ENCODE measurements at places on chromosomes 3 and 15.
A peak's percentile ranks its signal among the peaks of the same experiment; 100 is the strongest.

GRCh38 chr3:195869413-195870001 lies 38.8 kb downstream of the TNK2 start:
- no peak for DNase-seq

DNA sequence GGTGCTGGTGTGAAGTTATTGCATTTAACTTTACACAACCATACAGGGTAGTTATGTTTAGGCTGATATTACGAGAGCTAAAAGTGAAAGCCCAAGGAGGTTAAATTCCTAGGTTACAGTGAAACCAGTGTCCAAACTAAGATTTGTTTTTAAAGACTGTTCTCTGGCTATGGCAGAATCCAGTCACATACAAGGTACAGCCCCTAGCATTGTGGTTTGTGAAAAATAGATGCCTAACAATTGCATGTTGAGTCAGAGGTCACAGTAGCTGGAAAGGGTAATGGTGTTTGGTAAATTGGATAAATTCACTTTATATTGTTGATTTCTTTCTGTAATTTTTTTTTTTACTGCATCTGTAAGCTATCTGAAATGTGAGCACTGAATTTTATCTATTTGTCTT lies 614.6 kb upstream of the TBL1XR1 start:
- DNase-seq: no peak

GRCh38 chr3:126342211-126342610 lies 15.0 kb downstream of the KLF15 start:
- no peak for DNase-seq

- DNase-seq: no peak
Observed at GRCh38 chr3:144358191-144358590, 386.6 kb downstream of the DIPK2A start.

GRCh38 chr3:149085828-149086231 lies 503 bp downstream of the HLTF start:
- no peak for DNase-seq

- no peak for DNase-seq
Observed at GRCh38 chr3:126152458-126152857, 27.9 kb downstream of the ALDH1L1 start.

DNA sequence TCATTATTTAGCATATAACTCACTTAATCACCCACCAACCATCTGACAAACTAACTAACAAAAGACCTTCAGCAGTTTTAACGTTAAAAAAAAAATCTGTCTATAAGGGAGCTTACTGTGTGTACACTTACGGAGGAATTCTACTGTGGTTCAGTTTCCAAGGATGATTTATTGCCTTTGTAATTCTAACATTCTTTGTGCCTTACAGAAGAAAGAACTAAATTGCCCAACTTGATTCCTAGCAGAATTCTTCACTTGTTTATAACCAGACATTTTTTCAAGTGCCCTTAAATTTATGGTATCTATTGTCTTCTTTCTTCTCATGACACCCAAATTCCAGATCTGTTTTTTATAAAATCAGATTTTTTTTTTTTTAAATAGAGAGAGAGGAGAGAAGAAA lies 119.7 kb upstream of the IGSF10 start:
- no peak for DNase-seq

GRCh38 chr3:14345496-14346150 lies 56.8 kb upstream of the SLC6A6 start:
- DNase-seq: no peak

GRCh38 chr3:5726621-5727020 lies 539.1 kb downstream of the EDEM1 start:
- DNase-seq: no peak

DNA sequence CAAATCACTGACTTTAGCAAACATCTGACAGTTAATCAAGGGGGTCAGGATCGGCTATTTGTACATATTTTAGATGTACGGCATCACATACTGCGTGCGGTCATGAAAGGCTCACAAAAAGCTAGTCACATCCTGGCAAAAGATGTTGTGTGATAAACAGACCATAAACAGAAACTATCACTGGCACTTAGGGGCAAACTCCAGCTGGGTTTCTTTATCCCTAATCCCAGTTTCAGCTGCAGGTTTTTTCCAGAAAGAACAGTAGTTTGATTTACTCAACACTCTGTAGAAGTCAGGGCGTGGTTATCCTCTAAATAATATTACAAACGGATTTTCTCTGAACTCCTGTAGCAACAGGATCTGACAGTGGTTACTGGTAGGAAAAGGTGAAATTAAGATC lies 112.4 kb upstream of the BHLHE40 start:
- DNase-seq: peak; percentile 26

DNA sequence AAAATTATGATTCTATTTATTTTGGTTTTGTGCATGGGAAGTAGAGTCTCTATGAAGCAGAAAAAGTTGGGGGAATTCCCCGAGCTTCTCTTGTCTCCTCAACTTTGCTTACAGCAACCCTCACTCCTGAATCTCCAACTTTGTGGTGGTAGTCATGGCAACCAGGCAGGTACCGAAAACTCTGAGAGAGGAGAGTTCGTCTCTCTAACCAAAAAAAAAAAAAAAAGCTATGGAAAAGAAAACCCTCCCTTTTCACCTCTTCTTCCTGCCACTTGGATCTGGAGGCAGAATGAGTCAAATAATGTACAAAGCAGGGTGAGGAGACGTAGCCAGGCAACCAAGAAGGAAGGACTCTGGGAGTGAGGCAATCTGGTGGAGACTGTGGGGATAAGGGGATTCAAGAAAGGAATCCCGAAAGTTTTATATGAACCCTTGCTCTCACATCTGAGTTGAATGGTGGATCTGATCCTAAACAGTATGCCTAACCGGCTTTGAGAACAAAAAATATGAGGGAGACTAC lies 108.1 kb downstream of the PLOD2 start:
- DNase-seq: no peak

DNA sequence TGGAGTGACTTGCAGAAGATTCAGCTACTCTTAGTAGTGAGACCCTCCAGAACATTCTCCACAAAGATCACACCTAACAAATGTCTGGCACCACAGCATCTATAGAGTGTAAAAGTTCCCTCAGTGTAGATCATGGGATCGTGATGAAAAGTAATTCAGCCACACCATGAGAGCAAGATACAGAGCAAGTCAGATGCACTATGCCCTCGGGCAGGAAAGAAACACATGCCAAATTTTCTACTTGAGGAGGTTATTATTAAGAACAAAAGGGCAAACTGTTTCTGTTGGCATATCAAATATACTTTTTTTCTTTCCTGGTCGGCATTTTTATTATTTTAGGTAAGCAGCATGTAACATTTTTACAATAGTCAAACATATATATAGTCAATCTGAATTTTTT lies 44.8 kb upstream of the SNTN start:
- DNase-seq: no peak

DNA sequence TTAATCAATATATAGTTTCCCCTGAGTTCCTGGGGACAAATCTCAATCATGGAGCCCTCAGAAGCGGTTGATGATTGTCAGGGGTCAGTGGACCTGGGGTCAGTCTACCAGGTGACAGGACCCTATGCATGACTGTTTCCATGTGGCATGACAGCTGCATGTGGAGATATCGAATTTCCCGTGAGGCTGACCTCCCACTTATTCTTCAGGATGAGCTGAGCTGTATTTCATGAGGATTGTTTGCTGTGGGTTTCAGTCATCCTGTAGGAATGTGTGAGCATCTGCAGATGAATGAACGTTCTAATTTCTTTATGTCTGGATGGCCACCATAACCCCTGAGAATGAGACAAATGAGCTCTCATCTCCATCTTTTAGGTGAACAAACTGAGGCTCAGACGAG lies 93.0 kb upstream of the HES1 start:
- no peak for DNase-seq

DNA sequence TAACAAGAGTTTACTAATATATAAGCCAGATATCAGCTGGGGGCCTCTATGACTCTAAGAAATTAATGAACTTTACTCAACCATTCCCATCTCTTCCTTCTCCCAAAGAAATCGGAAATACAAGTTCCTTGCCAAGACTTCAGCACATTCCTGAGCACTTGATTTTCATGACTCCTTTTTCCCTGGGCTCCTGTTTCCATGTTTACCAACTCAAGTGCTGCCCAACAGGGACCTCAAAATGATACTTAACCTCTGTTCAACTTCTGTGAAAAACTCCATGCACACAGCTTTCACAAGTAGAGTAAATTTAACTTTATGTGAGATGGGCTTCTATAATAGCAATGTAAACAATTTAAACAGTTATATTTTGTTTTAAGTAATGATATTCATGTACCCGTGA lies 315.8 kb upstream of the CDIN1 start:
- DNase-seq: no peak

GRCh38 chr3:65168547-65168946 lies 480.7 kb upstream of the ADAMTS9 start:
- DNase-seq: no peak

- no peak for DNase-seq
Observed at GRCh38 chr3:126855374-126855773, 127.5 kb upstream of the PLXNA1 start.

DNA sequence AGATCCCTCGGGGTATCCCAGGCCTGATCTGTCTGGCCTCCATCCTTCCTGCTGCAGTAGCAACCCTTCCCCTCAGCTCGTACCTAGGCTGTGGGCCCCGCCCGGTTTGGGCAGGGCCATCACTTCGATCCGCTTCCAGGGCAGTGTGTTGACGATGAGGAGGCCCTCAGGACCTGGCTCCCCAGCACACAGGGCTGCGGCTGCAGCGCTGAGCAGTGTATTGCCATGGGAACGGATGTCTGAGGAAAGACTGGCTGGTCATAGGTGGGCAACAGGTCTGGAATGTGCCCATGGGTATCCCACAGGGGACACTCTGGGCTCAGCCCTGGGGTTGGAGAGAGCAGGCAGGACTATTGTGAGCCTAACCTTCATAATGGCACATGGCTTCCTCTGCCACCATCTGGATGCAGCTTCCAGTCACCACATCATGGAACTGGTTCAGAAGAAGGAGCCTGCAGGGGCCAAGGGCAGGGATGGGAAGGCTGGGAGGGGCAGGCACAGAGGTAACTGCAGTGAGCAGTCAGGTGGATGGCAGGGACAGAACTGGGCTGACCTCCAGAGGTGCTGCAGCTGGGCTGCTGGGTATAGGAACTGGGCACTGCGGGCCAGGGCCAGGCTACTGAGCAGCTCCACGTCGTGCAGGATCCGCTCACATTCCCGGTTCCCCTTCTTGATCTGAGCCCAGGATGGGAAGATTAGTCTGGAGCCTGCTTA lies 8.7 kb downstream of the MAN2C1 start:
- DNase-seq: no peak

DNA sequence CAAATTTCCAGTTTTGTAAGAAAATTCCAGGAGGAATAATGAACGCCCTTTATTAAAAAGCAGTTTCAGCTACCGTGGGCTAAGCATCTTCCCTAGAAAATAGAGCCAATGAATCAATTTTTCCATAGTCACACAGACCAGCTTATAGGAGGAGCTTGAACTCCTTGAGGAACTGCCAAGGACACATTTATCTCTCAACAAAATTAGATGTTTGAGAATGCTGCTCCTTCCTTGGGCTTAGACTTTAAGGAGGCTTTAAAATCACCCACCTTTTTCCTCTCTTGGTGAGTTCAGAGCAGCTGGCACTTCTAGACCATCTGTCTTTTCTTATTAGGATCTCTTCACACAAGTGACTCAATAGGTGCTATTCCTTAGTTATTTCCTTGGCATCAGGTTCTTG lies 588.0 kb downstream of the SQOR start:
- no peak for DNase-seq

GRCh38 chr3:31906182-31906581 lies 74.9 kb downstream of the OSBPL10 start:
- DNase-seq: no peak

- DNase-seq: no peak
Observed at GRCh38 chr15:36075333-36075732, 504.1 kb upstream of the CDIN1 start.

GRCh38 chr15:82132742-82133141 lies 86.9 kb upstream of the MEX3B start:
- no peak for DNase-seq

DNA sequence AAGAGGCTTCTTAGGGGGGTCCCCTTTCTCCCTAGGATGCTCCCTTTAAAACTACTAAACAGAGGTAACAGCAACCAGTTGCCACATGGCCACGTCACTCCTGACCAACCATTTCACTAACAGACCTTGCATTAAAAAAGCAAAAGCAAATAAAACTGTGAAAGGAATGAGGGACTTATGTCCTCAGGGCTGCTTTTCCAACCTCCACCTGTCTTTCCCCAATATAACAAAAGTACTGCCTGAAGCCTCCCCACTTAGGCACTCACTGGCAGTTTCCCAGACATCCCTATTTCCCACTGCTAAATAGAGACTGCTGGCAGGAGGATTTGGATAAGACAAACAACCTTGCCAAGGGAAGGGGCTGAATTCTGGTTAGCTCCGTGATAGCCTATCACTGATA lies 130.3 kb downstream of the ATP8B4 start:
- no peak for DNase-seq

DNA sequence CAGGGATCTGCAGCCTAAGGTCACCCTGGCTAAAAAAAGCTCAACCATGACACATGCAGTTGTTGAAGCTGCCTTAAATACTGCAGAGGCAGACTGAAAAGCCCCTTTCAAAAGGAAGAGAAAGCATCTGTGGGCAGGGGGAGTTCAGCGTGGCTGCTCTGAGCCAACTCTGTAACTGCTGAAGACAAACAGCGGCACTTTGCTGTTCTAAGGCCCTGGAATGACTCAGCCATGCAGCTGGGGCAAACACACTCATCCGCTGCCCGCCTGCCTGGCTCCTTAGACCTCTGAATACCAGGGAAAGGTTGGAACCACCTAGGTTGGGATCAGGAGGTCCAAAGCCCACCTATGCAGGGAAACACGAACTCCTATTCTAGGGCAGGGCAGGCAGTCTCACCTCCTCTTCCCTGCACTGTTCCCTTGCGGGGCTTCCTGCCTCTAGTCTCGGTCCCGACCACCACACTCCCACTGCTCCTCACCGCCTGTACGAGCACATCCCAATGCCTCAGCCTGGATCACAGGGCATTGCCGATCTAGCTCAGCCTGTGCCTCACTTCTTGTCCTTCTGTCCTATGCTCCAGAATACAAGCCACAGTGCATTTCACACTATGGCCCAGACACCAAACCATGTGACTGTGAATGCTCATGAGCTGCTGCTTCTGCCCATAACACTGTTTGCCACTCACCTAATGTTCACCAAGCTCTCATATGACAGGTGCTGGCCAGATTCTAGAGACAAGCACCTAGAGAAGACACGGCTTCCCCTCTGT lies 6.6 kb upstream of the MUSTN1 start:
- no peak for DNase-seq

DNA sequence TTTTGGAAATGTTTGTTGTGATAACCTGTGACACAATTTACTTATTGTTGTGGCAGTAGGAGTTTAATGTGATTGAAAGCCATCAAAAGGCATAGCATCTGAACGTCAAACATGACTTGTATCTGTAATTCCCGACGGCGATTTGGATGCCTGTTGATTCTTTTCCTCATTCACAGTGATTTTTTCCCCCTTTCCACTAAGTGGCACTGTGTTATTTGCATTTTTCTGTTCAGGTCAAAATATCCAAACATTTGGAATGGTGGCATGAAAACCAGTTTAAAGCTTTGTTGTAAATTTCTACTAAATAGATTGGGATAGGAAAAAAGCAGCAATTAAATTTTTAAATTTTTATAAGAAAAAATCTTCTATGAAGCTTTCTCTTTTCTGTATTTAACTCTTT lies 259.9 kb upstream of the KCNH8 start:
- DNase-seq: no peak
